ENCODE measurements at places on chromosomes 5 and 9. TPM values are rescaled to one million over a fixed set of nuclear protein-coding genes. Genes with fewer than 3 reads are reported as not detected.

Gene SLC35D2
- total RNA-seq, result 13.3 TPM

Gene ZNF474
- 0.26 TPM for total RNA-seq

Gene IL3
- total RNA-seq, result not detected

Gene FIBCD1
- 10.7 TPM for total RNA-seq

Gene UGT3A1
- total RNA-seq, result not detected

Gene ISOC1
- total RNA-seq, result 11.6 TPM

Gene FOXD4L5
- 0.07 TPM for total RNA-seq

Gene CDC20B
- 0.07 TPM for total RNA-seq

Gene TAF11L2
- total RNA-seq, result not detected

Measured in smooth muscle cell of the pulmonary artery (primary cell).